Left ventricle myocardium superior (tissue), 1 donor: ENCODE measurements at places on chromosomes 6 and 20.

GRCh38 chr6:18039481-18039880 is 52.0 kb upstream of the KIF13A start:
- DNase-seq = no peak

- no peak for DNase-seq
Observed at GRCh38 chr6:7042654-7043545, 64.9 kb upstream of the RREB1 start.

DNA sequence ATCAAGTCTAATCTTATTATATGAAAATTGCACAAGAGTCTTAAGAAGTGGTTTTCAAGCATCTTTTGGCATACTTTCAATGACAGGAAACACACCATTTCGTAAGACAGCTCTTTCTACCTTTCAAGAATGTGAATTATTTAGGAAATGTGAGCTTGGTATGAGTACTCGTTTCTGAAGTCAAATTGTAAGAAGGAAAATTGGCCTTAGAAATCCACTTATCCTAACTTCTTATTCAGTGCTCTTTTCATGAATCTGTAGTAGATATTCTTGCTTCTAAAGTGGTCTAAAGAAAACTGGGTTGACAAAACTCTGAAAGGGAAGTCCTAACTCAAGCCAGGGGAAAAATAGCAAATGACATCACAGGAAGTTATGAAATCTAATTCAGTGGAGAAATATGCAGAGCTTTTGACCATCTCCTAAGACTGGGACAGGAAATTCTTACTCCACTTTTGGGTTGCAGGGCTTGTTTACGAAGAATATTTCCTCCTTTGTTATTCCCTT is 38.5 kb upstream of the OGFRL1 start:
- DNase-seq = no peak

- no peak for DNase-seq
Observed at GRCh38 chr6:149438855-149439254, 38.8 kb downstream of the SUMO4 start.

- DNase-seq = no peak
Observed at GRCh38 chr6:136859430-136859829, 37.0 kb downstream of the PEX7 start.

DNA sequence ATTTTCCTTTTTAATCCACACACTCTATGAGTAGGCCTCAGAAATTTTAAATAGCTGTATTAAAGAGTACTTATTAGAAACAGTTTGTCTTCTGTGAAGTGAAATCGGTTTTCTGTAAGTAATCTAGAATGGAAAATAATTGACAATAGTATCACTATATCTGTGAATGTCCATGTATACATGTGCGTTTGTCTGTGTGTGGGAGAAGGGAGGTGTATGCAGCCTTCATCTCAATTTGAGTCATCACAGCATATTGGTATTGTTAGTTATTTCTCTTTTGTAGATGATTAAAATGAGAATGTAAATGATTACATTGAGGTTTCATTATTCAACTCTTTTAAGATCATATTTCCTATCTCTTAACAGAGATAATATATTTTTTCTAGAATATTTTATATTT is 206.0 kb downstream of the EYS start:
- no peak for DNase-seq
